ENCODE measurements at places on chromosomes 6 and 20.

DNA sequence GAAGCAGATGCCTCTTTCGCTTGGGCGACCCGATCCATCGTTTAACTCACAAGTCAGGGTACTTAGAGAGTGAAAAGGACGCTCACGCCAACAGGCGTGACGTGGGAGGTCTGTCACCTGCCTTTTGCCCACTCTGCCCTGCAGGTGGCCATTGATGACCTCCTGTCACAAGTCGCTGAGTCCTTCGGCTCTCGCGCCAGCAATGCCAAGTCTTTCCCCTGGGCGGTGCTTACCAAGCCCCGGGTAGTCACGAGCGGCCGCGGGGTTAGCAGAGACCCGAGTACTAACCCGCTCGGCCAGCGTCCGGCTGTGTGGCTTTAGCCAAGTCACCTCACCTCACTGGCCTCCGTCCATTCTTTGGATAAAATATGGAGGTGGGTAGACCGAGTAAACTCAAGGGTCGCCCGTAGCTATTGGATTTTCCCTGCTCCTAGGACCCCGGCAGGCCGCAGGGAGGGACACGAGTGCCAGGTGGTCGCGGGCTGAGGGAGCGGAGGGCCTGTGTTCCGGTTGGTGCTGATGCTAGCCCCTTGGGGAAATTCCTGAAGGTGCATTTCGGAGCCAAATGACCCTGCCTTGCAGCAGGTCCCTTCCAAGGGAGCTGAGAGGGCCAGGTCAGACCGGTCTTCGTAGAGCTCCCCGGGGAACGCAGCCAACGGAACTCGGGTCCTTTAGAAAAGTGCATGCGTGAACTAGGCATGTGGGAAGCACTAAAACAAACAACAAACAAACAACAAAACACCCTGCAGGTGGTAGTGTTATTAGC is 668 bp downstream of the PKIB start:
- DNase-seq, result no peak

DNA sequence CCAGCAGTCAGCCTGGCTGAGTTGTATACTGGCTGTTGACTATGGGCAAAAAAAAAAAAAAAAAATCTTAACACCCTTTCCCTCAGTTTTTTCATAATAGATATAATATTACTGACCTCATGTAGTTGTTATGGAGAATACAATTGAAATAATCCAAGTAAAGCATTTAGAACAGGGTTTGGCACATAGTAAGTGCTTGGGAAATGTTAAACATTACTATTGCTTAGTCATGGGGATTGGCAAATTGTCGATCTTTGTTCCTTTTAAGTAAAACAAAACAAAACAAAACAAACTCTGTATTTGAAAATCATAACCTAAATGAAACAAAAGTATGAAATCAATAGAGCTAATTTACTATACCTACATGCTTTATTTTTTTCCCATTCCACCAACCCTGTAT is 458.4 kb downstream of the GRIK2 start:
- no peak for DNase-seq

DNA sequence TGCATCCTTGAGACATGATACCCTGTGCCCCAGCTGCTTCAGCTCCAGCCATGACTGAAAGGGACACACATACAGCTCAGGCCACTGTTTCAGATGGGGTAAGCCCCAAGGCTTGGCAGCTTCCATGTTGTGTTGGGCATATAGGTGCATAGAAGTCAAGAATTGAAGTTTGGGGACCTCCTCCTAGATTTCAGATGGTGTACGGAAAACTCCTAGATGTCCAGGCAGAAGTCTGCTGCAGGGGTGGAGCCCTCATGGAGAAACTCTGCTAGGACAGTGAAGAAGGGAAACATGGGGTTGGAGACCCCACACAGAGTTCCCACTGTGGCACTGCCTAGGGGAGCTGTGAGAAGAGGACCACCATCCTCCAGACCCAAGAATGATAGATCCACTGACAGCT is 1379.0 kb upstream of the MAP3K7 start:
- DNase-seq, result no peak

- no peak for DNase-seq
Observed at GRCh38 chr6:6701864-6702263, 113.3 kb downstream of the LY86 start.

- DNase-seq, result no peak
Observed at GRCh38 chr6:166861961-166862286, 94.4 kb downstream of the RNASET2 start.

DNA sequence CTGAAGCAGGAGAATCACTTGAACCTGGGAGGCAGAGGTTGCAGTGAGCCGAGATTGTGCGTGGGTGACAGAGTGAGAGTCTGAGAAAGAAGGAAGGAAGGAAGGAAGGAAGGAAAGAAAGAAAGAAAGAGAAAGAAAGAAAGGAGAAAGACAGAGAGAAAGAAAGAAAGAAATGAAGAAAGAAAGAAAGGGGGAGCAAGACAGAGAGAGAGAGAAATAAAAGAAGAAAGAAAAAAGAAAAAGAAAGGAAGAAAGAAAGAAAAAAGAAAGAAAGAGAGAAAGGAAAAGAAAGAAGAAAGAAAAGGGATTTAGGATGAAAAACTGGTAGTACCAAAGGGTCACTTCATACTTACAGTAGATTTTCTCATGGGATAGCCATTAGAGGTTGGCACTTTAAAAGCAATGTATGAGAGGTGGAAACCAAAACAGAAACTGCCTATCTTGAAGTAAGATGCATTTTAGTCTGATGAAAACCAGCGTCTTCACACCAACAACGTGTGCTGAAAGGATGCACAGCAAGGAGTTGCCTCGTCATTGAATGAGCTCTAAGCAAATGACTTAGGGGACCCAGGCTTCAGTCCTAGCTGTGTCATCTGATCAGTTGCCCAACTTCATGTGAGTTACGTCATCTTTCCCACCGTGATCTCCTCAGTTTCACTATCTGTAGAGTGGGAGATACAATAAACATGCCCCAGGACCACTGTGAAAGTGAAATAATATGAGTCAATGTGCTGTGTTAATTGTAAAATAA is 133.9 kb upstream of the NEDD9 start:
- no peak for DNase-seq

DNA sequence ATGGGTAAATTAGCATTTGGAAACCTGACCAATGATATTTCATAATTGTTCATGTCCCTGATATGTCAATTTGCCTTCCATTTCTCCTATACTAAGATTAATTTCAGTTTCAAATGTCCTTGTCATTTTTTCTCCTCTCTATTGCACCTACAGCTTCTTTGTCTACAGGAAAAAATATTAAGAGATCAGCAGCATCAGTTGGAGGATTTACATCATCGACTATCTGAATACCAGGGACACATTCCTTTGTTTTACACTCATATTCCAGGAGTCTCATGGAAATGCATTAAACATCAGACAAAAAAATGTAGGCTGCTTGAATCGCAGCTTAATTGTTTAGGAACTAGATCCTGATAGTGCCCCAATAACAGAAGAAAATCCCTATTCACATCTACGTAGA is 188.2 kb downstream of the PRKN start:
- DNase-seq, result no peak

DNA sequence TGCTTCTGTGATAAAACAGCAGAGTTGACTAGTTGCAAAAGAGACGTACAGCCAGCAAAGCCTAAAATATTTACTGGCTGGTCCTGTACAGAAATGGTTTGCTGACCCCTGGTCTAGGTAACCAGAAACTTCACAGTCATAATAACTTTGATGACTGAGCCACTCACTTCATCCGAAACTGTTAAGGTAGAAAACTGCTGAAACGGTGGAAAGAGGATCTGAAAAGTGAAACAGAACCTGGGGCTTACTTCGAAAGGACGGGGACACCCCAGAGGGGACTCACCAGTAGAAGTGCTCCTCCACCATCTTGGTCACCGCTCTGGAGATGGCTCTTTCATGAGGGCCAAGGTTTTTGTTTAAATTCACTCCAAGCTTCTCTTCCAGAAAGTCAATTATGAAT is 16.4 kb downstream of the FAXC start:
- no peak for DNase-seq

- DNase-seq, result no peak
Observed at GRCh38 chr6:39755231-39755630, 30.0 kb upstream of the KIF6 start.

GRCh38 chr6:141103246-141103645 is 1029.5 kb upstream of the GJE1 start:
- no peak for DNase-seq

DNA sequence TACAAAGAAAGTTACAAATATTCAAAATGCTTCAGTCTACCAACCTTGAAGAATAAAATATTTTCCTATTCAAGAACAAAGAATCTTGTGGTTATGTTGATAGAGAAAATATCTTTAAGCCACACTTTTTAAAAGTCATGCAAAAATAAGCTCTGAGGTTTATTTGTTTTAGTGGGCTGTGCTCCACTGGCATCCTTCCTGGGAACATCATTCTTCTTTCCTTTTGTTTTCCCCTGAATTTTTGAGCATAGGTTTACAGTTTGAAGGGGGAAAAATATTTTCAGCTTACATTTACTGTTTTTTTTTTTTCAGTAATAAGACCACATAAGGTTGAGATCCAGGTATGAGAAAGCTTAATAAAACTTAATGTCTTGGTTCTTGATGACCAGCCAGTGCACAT is 72.0 kb upstream of the BACH2 start:
- no peak for DNase-seq

DNA sequence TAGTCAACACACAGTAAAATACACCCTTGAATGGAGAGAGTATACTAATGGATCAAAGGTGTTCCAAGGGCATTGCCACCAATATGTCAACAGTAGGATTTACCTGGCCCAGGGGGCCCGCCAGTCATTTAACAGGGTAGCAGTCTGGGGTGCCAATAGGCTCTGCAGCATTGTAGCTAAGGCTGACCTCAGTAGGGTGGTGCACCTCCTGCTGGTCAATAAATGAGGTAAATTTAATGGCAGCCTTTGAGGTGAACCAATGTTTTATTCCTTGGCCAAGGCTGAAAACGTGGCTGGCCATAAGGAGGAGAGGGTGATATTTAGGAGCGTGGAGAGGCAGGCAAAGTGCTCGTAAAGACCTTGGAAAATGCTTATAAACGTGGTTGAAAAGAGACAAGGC is 147.2 kb downstream of the RPS12 start:
- DNase-seq, result no peak

GRCh38 chr6:106886922-106887797 is 87.4 kb downstream of the CD24 start:
- no peak for DNase-seq

DNA sequence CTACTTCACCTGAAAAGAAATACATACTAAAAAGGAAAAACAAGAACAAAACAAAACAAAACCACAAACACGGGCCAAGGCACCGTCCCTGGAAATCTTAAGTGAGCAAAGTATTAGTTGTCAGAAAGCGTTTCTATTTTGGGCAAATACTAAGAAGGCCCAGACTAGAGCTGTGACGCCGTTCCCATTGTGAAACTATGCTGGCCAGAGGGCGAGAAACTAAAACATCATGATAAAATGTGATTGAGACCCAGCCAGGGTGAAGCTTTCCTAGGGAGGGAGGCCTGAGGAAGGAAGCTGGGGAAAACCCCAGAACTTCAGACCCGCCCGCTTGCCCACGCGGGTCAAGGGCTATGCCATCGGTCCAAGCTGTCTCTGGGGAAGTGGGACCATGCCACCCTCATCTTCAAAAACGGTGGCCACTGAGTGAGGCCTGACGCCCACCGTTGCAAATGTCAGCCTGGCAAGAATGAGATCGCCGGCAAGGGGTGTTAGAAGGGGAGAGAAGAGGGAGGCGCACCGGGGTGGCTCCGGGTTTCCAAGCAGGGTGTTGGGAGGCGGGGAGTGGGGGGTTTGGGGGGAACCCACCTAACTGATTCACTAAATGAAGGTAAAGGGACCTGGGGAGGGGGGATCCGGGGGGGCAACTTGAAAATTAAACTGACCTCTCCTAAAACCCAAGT is 1950.9 kb upstream of the DEFB115 start:
- DNase-seq, result no peak

GRCh38 chr20:25539742-25540672 is 45.3 kb downstream of the NINL start:
- no peak for DNase-seq

DNA sequence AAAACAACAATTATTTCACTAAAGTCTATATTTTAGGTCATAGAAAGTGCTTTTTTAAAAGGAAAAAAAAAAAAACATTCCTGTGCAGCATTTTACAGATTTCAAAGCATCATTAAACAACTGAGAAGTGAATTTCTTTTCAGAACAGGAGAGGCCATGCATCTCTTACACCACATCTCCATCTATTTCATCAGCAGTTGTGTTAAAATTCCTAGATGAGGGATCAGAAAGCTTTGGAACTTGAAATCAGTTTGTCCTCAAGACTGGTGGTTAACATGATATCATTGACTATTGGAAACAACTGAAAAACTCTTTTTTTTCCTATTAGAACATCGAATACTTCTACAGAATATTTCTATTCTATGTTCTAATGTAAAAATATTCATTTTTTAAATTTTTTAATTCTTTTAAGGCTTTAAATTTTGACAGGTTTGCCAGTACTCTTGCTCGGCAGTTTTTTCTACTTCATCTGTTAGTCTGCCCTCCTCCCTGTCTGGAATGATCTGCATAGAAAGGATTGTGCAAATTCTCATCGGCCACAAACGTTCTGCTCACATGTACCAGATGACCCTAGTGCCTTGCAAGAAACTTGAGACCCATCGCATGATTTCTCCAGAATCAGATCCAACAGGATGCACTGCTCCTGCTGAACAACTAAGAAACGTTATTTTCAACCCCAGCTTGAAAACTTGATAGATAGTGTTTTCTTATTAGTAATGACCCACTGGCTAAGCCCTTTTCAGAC is 411.0 kb upstream of the AGPAT4 start:
- DNase-seq, result no peak

- DNase-seq, result no peak
Observed at GRCh38 chr20:34582911-34583310, 24.4 kb downstream of the MAP1LC3A start.

GRCh38 chr20:57780398-57780797 is 70.6 kb upstream of the PMEPA1 start:
- no peak for DNase-seq

DNA sequence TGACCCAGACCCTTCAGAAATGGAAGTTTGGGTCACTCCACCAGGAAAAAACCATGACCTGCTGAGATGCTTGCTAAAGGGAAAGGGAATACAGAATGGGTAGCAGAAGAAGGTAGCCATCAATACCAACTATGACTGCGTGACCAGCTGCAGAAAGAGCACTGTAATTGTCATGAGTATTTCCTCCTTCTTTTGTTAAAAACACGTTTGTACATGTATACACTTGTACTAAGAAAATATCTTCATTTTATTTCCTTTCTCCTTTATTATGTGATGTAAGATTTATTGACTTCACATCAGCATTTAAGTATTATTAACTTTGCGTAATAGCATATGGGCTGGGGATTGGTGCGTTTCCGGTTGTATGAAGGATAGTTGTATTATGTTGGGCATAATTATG is 12.6 kb upstream of the MUC21 start:
- no peak for DNase-seq

GRCh38 chr6:108632441-108632840 is 71.7 kb downstream of the FOXO3 start:
- no peak for DNase-seq
